Fibroblast of skin of left quadriceps (primary cell): ENCODE measurements at places on chromosomes 3 and 15.

GRCh38 chr15:39890621-39891020, 29.4 kb downstream of the GPR176 start:
- DNase-seq = no peak

DNA sequence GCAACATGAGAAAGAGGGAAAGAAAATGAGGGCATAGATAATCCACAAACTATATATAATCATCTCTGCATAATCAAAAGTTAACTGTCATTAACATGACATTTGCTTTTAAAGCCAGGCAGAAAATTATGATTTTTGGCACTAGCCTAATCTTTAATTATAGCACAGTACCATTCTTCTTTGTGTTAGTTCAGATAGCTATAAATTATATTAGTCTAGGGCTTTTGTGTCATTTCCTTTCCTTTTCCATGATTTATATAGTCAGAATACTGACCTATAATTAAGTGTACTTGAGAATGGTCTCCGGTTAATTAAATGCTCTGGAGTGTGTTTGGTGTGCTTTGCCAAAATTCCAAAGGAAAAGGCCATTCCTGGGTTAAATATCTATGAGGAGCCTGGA, 441.9 kb upstream of the THRB start:
- DNase-seq = no peak

DNA sequence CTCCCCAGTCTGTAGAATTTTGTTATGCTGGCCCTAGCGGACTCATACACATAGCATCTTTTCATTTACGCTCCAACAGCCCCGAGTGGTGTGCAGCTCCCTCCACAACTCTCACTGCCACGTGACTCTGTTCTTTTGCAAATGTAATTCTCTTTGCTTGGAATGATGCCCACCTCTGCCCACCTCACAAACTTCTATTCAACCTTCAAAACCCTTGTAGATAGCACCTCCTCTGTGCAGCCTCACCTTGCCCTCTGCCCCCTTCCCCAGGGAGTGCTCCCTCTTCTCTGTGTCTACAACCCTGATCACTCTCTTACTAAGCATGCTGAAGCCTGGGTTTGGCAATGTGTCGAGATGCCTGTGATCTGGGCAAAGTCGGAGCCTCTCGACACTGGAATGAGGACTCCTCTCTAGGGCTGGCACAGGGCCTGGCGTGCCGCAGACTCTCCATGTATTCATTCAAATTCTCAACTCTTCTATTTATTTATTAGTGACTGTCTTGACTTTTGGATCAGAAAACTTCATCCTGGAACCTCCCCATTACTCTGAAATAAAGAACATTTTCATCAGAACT, 73.5 kb downstream of the MGLL start:
- DNase-seq = no peak

DNA sequence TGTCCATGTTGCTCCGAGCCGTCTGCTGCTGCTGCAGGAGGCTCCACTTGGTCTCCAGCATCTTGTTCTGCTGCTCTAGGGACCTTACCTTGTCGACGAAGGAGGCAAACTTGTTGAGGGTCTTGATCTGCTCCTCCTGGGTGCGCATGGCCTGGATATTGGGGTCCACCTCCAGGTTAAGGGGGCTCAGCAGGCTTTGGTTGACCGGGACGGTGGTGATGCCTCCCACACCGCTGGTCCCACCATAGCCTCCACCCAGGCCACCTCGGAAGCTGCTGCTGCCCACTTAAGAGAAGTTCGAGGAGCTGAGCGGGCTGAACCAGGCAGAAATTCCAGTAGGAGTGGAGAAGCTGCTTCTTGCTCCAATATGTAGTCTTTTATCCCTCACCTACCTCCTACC, 180.7 kb upstream of the SYNPR start:
- DNase-seq = no peak

- DNase-seq = no peak
Observed at GRCh38 chr3:4888913-4889846, 90.1 kb upstream of the BHLHE40 start.
